T-helper 17 cell (primary cell): ENCODE measurements at places on chromosomes 16 and 17. TPM values are rescaled to one million over a fixed set of nuclear protein-coding genes. Genes with fewer than 3 reads are reported as not detected.
A peak's percentile ranks its signal among the peaks of the same experiment; 100 is the strongest.

TMEM238L gene
- total RNA-seq = not detected

ADPRM gene
- 17.6 TPM for total RNA-seq

DNA sequence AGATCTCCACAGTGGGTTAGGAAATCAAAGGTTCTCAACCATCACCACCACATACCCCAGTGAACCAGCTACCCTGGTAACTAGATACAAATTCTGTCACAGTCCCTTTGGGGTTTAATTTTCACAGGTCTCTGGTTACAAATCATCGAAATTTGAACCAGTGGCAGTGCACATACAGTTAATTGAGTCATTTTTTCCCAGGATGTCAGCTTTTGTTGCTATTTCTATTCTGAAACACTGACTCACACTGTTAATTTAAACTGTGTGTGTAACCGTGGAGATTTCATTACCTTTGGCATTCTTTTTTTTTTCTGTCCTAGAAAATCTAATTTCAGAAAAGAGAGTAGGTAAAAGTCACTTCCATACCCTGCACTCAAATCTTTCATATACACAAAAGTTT, 511.5 kb downstream of the TOX3 start:
- H3K4me3 ChIP-seq = no peak overlapping the region
- no peak overlapping the region for H3K27ac ChIP-seq
- no peaks in the 10 kb centered on the region for H3K4me1 ChIP-seq
- H3K36me3 ChIP-seq = no peaks in the 10 kb centered on the region

DNA sequence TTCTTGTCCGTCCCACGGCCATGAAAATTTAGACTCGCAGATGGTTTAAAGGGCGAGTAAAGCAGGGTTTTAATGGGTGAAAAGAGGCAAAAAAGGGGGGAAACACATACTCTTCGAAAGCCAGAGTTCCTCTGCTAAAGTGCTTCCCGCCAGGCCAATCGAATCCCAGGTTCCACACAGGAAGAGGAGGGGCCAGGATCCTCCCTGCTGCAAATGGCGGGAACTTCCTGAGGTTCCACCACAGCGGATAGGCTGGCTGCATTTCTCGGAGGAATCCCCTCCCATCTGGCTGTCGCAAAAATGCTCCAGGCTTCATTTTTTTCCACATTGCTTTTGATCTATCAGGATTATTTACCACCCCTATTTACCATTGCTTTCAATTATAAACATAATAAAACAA, 670.1 kb upstream of the CA10 start:
- no peaks in the 10 kb centered on the region for H3K36me3 ChIP-seq
- no peak overlapping the region for H3K27ac ChIP-seq
- no peak for DNase-seq
- H3K4me1 ChIP-seq = no peaks in the 10 kb centered on the region

DNA sequence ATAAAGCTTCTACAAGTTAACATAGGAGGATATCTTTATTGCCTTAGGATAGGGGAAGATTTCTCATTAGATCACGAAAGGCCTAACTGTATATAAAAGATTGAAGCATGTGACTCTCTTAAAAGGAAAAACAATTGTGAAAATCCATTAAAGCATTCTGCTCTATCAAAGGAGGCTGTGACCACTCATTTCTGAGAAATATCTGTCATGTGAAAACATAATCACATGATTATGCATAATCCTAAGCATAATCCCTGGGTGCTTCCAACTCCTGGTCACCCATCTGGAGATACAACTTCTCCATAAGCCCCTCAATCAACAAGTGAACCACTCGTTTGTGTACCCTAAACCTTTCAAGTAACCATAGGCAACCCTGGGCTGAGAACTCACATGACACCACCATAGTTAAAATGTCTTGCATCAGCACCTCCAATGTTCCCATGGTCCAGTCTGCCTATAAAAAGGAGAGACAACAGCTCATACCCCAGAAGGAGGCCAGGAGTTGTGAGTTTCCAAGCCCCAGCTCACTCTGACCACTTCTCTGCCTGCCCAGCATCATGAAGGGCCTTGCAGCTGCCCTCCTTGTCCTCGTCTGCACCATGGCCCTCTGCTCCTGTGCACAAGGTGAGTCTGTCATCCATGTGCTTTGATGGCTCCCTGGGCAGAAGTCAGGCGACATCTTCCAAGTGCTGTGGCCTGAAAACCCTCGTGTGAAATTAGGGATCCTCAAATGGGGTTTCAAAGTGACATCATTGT, at the start of gene CCL18:
TSS of gene CCL18 (plus strand) at position 487 of the 756 bp plus-strand sequence. CDS start at position 558, 71 bp downstream.
- no peak for DNase-seq
- H3K4me3 ChIP-seq = no peak within 1 kb of the TSS
- H3K27ac ChIP-seq = no peak within 1 kb of the TSS
- H3K4me1 ChIP-seq = no peaks in the 10 kb centered on the region

DNA sequence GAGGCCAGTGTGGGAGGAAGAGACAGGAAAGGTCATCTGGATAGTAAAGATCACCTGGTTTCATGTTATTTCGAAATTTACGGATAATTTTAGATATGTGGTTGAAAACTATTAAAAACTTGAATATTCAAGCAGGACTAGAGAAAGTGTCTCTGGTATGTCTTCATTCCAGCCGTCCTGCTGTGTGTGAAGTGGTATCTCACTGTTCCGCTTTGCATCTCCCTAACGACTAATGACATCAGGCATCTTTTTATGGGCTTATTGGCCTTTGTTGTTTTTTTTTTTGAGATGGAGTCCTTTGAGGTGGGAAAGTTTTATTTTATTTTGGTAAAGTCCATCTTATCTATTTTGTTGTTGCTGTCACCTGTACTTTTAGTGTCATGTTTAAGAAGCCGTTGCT, 214.4 kb upstream of the CHMP6 start:
- H3K27ac ChIP-seq = peak overlapping the region; percentile 65
- H3K36me3 ChIP-seq = peaks cover 5% of the 10 kb centered on the region
- peaks cover 37% of the 10 kb centered on the region for H3K4me1 ChIP-seq
- H3K4me3 ChIP-seq = no peak overlapping the region
- no peak for DNase-seq

CFAP52 gene
- total RNA-seq = not detected

DNA sequence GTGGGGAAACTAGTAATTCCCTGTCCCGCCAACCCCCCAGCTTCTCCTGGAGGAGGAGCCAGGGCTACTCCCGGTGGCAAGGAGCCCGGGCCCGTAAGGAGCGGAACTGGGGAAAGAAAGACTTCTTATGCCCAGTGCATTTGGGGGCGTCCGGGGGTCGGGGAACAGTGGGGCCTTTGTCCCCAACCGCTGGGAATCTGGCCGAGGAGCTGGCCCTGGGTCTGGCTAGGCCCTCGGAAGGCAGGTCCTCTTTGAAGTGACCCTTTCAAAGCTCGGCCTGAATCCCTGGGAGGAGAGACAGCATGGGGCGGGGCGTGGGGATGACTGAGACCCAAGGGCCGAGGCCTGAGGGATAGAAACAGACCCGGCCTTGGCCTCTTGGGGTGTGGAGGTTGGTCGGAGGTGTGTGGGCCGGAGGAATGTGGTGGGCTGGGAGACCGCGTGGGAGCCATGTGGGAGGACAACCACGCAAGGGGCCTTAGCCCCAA, 6.0 kb downstream of the ARHGAP23 start:
- no peak overlapping the region for H3K4me3 ChIP-seq
- peaks cover 2% of the 10 kb centered on the region for H3K4me1 ChIP-seq
- no peak overlapping the region for H3K27ac ChIP-seq
- DNase-seq = no peak
- H3K36me3 ChIP-seq = no peaks in the 10 kb centered on the region

DNA sequence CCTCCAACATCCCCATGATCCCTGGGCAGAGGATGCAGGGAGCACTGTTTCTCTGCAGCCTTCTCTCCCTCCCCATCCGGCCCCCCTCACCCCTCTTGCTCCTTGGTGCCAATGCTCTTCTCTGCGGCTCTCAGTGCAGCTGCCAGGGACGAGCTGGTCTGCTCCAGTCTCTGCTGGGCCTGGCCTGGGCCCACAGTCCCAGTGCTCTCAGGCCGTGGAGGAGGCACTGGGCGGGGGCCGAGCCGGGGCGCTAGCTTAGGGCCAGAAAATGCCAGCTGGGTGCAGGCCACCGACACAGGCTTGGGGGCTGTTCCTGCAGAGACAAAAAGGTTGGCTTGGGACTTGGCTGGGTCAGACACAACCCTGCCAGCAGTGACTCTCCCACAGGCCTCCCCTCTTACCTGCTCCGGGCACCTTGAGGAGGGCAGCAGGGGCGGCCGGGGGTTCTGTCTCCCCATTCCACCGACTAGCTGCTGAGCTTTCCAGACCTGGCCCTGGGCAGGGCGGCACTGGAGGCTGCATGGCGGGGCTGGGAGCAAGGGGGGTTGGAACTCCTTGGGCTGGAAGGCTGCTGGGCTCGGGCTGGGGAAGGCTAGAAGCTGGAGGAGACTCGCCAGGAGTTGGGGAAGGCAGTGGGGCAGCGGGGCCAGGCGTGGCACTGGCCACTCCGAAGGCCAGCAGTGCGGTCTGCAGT, 13.8 kb downstream of the CASKIN2 start:
- H3K27me3 ChIP-seq = no peaks in the 10 kb centered on the region
- no peak overlapping the region for H3K4me3 ChIP-seq
- H3K36me3 ChIP-seq = no peaks in the 10 kb centered on the region
- no peak overlapping the region for H3K27ac ChIP-seq

DNA sequence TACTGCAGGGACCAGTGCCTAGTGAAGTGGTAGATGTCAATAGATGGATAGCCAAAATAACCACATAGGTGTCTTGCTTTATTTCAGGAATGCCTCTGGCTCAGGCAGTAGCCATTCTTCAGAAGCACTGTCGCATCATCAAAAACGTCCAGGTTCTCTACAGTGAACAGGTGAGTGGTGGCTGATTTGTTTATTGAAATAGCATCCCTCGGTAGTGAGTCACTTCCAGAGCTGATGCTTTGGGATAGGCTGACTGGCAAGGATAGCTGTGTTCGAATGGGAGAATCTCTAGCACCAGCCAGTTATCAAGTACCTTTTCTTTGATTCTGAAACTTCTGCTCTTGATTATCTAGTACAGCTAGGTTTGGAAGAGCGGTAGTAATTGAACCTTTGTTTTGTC, 10.3 kb downstream of the PHAF1 start:
- peaks cover 4% of the 10 kb centered on the region for H3K36me3 ChIP-seq
- H3K4me3 ChIP-seq = no peak overlapping the region
- H3K27me3 ChIP-seq = no peaks in the 10 kb centered on the region
- DNase-seq = no peak

DNA sequence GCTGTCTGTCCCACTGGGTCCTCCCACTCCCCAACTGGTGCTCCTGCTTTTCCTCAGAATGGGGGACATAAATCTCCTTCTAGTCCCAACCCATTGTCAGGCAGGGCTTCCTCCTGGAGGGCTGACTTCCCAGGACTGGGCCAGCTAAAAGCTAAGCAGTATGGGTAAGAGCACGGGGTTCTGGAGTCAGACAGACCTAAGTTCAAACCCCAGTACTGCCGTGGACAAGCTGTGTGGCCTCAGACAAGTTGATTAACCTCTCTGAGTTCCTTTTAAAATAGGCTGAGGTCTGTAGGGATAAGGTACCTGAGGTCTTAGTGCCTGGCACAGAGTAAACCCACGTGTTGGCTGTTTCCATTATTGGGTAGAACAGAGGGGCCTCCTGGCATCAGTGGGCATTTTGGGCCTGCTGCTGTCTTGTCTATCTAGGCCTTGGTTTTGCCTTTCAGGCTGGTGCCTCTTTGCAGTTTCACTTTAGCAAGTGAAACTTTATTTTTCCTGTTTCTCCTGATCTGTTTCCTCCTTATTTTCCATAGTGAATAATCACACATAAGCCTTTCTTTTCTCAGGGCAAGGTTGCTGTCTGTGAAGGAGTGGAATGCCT, 114.6 kb downstream of the PRKCB start:
- no peak for DNase-seq
- H3K27ac ChIP-seq = peak overlapping the region; percentile 96
- peaks cover 75% of the 10 kb centered on the region for H3K4me1 ChIP-seq
- H3K27me3 ChIP-seq = no peaks in the 10 kb centered on the region
- H3K4me3 ChIP-seq = peak overlapping the region; percentile 93

DNA sequence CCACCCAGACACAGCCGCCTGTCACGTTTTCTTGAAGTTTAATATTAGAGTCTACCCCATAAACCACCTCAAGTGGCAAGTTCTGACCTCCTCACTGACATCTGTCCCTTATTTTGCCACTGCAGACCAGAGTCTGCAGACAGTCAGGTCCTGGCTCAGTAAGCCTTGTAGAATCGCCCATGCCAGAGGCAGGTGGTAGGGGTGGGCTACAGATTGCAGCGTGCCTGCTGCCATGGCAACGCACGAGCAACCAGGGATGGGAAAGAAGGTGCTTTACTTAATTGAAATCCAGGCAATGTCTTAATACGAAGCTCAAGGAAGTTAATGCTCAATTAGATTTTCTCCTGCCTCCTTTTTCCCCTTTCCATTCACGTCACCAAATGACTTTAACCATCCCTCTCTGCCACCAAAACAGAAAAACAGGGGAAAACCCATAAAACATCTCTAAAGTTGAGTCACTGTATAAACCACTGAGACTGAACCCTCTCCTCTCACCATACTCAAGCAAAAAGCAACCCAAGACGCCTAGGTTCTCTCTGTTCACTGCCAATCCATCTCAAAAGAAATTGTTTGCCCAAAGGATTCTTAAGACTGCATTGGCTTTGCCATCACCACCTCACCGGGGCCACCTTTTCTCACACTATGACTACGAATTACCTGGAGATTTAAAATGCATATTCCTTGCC, 228.8 kb downstream of the SLC39A11 start:
- H3K4me3 ChIP-seq = no peak overlapping the region
- no peaks in the 10 kb centered on the region for H3K27me3 ChIP-seq
- no peak overlapping the region for H3K27ac ChIP-seq
- H3K36me3 ChIP-seq = peaks cover 2% of the 10 kb centered on the region

DNA sequence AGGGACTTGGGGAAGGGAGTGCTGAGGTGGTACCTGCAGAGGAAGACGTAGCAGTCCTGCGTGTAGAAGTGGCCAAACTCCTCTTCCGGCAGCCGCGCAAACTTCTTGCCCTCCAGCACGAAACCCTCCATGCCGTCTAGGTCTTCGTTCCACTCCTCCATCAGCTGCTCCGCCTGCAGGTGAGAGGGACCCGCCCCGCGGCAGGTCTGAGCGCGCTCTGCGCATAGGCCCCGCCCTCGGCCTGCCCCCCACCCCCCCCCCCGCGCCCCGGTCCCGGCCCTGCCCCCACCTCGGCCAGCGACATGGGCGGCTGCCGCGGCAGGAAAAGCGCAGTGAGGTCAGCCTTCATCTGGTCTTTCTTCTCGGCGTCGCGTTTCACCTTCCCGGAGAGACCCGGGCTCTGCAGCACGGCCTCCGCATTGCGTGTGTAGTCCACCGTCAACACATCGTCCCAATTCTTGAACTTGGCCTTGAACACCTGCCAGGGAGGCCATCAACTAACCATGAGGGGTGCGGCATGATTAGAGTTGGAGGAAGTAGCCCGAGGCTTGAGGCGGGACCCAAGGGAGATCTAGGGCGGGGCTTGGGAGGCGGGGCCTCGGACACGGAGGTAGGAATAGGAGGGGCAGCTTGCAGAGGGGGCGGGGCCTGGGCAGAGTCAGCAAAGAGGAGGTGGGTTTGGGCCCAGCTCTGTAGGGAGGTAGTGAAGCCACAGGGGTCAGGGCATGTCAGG, 11.5 kb downstream of the FLII start:
- no peak for DNase-seq
- peaks cover 6% of the 10 kb centered on the region for H3K36me3 ChIP-seq
- no peaks in the 10 kb centered on the region for H3K27me3 ChIP-seq
- H3K27ac ChIP-seq = no peak overlapping the region
- peaks cover 5% of the 10 kb centered on the region for H3K4me1 ChIP-seq
